T-helper 2 cell (primary cell): ENCODE measurements at places on chromosomes 4 and X.

DNA sequence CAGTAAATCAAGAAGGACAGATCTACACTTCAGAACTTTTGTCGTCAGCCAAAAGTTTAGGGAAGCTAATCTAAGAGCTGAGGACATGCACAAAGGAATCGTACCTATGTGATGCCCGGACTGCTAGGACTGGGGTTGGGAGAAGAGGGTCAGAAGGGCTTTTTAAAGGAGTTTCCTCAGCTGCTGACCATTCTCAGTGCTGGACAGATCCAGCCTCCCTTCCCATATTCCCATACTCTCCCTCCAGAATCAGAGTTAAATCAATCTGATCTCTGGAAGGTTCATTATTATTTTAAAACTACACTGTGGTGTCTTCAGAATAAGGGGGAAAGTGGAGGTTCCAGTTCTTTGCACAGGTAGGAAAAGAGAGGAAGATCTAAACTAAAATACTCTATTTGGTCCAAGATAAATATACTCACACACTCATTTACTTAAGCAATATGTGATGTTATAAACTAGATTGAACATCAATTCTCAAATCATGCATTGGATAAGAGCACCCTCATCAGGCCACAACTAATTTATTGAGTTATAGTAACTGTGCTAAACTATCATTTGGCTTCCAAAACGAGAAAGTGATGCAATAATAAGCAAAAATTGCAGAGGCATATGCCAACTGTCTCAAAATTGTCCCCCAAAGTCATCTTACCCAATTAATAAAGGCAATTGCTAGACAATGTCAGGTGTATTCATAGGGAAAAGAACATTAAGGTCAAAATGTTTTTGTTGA is 124.7 kb downstream of the HNRNPD start:
- no peak for DNase-seq

- DNase-seq: no peak
Observed at GRCh38 chr4:27666943-27667342, 806.3 kb downstream of the STIM2 start.

GRCh38 chr4:156578005-156578404 is 393.6 kb downstream of the PDGFC start:
- DNase-seq: no peak

- no peak for DNase-seq
Observed at GRCh38 chr4:48340276-48340964, 909 bp upstream of the SLAIN2 start.

DNA sequence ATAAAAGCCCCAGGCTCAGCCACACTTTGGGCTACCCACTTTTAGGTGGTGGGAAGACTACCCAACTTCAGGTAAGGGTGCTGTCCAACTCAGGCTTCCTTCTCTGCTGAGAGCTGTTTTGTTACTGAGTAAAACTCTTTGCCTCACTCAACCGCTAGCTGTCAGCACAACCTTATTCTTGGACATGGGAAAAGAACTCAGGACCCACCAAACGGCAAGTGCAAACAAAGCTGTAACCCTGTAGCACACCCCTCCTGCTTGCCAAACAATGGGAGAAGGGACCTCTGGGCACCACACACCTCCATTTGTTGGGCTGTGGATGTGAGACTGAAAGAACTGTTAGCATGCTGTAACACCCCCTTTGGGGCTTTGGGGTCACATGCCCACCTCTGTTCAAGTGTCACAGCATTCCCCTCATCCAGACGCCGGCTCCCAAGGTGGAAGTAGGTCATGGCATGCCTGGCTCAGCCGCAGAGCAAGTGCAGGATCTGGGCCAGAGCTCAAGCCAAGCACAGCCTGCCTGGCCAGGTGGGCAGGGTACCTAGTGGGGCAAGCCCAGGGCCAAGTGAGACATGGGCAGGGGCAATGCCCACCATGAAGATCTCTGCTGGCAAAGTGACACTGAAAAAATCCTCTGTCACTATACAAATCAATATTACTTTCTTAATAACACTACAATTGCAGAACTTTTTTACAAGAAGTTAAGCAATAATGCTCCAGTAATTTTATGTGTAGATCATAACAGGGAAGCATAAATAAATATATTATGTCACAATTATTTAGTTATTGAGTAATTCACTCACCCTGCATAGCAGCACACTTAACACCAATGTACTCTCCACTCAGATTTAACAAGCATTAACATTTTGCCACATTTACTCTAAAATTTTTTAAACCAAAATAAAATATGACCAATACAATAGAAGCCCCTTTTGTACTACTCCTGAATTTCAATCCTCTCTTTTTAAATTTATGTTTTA is 107.2 kb downstream of the TBCK start:
- DNase-seq: no peak

- DNase-seq: no peak
Observed at GRCh38 chr4:8350352-8350751, 80.8 kb downstream of the HTRA3 start.

GRCh38 chr4:119540249-119540648 is 88.4 kb downstream of the PDE5A start:
- DNase-seq: no peak

DNA sequence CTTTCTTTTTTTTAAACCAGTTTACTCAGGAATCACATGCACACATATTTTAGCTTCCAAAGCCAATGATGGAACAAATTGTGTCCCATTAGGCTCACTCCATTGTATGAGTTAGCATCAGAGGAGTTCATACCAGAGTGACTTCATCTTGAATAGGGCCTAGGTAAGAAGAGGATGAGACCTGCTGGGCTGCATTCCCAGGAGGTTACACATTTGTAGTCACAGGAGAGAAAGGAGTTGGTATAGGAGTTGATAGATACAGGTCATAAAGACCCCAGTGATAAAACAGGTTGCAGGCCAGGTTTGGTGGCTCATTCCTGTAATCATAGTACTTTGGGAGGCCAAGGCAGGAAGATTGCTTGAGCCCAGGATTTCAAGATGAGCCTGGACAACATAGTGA is 9.3 kb downstream of the PDGFRA start:
- DNase-seq: no peak

- DNase-seq: no peak
Observed at GRCh38 chr4:68447201-68447600, at the start of gene TMPRSS11E. Gene TMPRSS11E, plus strand, starts transcription at chr4:68447463. Its CDS starts 50 bp downstream, at chr4:68447513.

DNA sequence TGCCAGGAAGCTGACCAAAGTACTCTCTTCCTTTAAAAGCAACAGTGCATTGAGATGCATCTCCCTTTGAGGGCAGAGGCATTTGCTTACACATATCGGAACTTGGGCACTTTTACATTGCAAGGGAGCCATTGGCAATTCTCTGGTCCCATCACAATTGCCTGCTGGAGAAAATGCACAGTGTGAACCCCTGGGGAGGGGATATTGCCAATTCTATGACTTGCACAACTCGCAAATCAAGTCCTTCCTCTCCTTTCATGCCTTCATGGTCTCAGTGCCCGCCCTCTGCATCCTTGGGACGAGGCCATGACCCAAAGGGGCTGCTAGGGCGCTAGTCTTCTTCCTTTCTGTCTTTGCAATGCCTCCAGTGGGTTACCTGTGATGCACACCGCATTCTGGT is 14.9 kb upstream of the PDZD4 start:
- DNase-seq: no peak

DNA sequence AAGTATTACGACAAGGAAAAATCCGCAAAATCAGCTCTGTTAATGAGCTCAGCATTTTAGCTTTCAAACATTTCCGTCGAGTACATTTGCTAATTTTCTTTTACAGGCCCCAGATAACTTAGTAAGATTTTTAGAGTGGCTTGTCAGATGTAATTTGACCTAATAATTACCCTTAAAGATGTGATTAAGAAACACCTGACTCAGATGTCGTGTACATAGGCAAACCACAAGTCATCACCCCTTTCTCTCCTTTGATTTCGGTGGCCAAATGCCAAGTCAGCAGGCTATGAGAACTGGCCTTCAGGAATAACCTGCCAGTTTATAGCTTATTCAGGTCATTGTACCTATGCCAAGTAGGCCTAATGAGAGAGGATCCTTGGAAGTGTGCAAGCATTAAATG is 369.6 kb downstream of the PCDH7 start:
- no peak for DNase-seq

GRCh38 chr4:22174640-22175039 is 226.1 kb upstream of the KCNIP4 start:
- DNase-seq: no peak

DNA sequence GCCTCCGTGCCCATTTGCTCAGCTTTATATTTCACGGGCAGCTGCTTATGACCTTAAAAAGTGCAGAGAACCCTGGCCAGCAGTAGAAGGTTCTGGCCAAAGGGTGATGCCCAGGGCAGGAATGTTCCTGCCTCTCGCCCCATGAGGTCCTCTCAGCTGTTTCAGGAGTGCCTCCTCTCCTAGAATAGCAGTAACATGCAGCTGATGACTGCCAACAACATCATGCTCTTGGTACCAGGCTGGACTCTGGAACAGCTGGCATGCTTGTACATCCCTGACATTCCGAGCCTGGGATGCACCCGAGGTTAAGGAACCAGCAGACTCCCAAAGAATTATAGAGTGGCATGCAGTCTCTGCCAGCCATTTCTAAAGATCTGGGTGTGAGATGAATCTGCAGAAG is 11.7 kb upstream of the TENM3 start:
- DNase-seq: no peak

GRCh38 chr4:78652282-78652876 is 100.8 kb downstream of the ANXA3 start:
- no peak for DNase-seq

- no peak for DNase-seq
Observed at GRCh38 chrX:103586659-103587058, 1.3 kb downstream of the TCEAL4 start.

GRCh38 chrX:149937871-149938426 is 342 bp downstream of the EOLA2 start:
- DNase-seq: peak; percentile 23

- DNase-seq: no peak
Observed at GRCh38 chr4:143404555-143404954, 67.9 kb downstream of the GAB1 start.

- peak; percentile 7 for DNase-seq
Observed at GRCh38 chr4:150212485-150212884, 134.2 kb downstream of the DCLK2 start.

DNA sequence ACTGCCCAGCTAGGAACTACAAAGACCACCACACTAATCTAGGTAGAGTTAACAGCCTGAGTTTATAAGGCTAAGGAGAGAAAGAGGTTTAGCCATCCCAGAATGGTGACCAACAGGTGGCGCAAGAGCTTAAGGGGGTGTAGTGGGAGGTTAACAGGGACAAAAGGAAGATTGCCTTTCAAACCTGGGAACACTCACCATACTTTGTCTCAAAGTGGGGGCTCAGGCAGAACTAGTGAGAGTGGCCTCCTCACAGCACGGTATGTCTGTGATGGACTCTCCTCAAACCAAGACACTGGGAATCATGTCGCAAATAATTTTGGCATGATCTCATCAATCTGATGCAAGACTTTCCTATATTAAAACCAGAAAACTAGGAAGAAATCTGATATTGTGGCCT is 23.4 kb downstream of the CCNI start:
- DNase-seq: peak; percentile 45

DNA sequence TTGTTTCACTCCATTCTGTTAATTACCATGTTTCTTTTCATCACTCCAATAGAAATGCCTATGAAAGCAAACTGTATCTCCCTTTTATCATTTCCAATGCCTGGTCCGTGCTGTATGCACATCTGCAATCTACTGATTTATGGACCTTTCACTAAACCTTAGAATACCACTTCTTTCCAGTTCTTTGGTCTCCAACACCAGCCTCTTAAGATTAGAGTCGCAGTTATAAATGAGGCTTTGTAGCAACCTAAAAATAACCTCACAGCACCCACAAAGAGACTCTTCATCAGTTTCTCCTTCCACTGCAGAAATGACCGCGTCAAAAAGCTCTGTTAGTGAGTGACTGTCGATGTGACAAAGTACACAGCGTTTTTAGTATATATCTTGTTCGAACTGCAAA is 282.6 kb downstream of the ADGRA3 start:
- no peak for DNase-seq

DNA sequence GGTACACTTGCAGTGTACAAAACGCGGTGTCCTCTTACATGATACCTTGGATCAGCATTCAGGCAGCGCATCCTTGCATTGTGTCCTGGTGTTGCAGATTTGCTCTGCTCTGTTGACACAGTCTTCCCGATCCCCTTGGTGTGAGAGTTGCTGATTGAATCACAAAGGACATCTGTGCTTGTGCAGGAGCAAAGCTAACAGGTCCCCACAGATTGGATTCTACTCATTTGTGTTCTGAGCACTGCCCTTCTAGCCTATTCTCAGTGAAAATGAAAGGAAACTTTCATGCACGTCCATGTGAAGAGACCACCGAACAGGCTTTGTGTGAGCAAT is 171.4 kb downstream of the FRMPD4 start:
- no peak for DNase-seq

DNA sequence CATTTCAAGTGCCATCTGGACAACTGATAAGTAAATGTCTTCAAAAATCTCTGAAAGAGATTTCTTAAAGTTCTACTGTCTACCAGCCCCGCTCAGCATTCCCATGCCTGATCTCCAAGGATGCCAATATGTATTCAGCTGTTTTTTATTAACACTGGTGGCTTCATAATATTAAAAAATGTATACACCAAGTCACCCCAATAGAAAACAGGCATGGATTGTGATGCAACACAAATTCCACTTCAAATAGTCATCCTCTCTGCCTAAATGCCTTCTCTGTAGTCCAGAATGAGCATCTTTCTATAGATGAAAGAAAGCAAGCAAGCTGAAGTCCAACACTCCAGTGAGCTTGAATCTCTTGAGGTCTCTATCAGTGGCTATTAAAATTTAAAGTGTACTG is 152.2 kb upstream of the PPARGC1A start:
- no peak for DNase-seq

DNA sequence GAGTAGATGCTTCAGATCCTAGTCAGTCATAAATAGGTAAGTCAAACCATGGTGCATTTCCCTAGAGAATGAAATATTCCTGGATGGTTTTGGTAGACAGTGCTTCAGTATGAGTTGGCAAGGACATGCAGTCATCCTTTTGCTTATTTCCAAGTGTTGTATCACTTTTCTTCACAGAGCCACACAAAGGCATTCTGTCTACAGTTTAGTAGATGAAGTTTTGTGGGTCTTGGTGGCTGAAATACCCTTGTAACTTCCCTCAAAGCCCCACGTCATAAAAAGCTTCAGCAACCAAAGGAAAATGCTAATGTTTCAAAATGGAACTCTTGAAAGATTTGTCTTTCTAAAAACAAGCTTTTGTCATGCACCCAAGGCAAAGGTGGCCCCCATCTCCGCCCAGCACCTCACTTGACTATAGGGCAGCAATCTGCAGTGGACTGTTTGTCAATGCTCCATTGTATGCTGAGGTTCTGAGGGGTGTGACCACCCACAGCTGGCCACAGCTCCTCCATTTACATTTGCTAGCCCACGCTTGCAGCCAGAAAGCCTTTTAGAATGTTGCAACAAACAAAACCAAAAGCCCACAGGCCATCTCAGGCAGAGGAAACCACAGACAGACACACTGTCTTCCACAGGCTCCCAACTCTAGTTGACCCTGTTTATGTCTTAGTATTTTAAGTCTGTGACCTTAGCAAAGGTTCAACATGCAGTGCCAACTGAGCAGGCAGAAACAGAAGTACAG is 87.1 kb upstream of the FAM9C start:
- DNase-seq: no peak

DNA sequence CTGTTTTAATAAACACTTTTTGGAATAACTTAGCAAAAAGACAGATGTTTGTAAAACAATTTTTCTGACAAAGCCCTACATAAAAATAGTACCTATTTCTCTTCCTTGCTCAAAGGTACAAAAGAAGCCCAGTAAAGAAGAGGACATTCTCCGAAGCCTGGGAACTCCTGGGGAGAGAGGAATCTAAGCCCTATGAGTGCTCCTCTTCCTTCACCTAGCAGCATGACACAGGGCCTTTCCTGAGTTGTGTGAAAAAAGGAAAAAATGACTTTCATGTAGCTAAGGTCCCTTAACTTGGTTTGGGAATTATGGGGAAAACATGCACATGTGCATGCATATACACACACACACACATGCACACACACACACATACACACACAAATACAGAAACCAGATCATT is 586.9 kb downstream of the TMA16 start:
- DNase-seq: no peak
